ENCODE measurements at places on chromosomes 12 and 14.

DNA sequence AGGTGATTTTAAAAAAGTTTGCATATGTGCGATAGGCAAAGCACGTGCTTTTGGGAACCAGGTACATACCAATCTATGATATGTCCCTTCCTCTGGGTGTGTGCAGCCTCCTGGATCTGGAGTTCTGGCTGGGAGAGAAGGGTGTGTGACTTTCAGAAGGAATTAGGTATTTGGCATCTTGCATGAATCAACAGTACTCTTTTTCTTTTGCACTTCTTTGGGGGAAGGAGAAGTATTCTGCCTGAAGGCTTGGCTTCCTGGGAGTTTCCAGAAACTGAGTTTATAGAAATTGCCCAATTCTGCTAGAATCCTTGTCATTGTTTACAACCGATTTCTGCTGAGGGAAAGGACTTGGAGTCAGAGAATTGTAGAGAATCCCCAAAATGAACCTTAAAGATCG is 2.9 kb upstream of the CLMN start:
- DNase-seq, result no peak

DNA sequence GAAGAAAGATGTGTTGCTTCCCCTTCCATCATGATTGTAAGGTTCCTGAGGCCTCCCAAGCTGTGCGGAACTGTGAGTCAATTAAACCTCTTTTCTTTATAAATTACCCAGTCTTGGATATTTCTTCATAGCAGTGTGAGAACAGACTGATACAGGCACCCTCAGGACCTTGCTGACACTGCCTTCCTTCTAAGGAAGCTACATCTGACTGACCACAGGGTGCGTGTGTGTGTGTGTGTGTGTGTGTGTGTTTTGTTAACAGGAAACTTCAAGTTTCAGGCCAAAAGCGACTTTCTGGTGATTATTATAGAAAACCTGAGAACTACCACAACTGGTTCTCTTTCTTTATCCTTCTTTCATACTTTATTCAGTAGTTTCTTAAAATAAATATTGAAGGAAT is 149.0 kb downstream of the CAPZA3 start:
- no peak for DNase-seq

DNA sequence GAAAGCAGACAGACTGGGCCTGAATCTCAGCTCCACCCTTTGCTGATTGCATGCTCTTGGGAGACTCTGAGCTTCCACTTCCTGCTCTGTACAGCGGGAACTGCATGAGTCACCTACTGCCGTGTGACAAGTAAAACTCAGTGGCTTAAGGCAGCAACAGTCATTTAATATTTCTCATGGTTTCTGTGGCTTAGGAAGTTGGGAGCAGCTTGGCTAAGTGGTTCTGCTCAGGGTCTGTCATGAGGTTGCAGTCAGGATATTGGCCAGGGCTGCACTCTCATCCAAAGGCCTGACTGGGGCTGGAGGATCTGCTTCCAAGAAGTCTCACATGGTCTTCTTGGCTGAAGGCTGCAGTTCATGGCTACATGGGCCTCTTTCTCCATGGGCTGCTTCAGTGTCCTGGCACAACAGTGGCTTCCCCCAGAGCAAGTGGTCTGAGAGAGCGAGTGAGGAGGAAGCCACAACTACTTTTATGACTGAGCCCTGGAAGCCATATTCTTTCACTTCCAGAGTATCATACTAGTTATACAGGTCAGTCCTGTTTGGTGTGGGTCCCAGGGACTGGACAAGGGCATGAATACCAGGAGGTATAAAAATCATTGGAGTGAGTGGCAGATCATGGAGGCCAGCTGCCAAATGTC is 49.7 kb downstream of the FAM222A start:
- no peak for DNase-seq

DNA sequence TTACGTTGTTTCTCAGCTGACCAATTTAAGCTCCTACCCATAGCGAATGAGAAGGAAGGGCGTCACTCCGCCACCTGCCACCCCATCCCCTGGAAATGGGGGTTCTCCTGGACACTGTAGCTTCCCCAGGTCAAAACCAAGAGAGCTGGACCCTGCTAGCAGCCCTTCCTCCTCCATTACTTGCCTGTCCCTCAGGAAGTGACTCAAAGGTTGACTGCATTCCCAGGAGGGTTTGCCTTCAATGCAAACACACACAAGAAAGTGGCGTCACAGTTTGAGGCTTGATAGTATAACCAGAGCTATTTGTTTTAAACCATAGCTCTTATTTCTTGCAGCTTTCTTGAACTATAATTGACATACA is 79.1 kb downstream of the KCNK13 start:
- no peak for DNase-seq

GRCh38 chr14:52835122-52835903 is 43.9 kb upstream of the GNPNAT1 start:
- DNase-seq, result peak; percentile 55

- no peak for DNase-seq
These were observed 51.0 kb downstream of the VWF start for GRCh38 chr12:6073426-6073825.

- DNase-seq, result no peak
These were observed 74.2 kb downstream of the RCOR1 start for GRCh38 chr14:102666635-102667034.

DNA sequence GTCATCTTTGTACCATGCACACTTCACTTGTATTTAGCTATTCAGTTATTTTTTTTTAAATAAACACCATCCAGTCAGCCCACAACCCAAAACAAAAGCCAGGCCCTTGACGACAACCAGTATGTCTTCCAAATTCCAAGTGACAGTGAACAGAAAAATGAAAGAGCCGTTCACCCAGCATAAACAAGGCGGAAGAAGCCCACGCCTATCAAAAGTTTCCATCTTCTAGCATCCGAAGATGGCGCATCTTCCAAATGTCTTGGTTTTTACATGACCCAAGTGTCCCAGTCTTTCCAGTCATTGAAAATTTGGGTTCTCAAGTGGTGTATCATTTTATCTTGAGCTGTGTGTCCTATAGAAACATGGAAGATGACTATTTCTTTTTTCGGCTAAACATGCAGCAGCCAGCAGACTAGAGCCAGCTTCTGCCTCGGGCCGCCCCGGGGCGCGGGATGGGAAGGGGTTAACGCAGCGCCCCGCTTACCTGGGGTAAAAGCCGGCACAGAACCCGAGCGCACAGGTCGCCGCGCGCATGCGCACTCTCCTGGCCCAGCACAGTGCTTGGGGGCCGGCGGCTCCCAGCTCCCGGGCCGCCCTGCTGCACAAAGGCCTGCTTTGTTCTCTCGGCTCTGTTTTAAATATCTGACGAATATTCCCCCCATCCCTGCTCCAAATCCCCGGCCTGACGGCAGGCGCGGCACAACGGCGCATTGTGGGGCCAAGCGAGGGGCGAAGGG is 164.8 kb downstream of the ZFP36L1 start:
- no peak for DNase-seq

- DNase-seq, result no peak
These were observed 91.9 kb downstream of the TMEM30B start for GRCh38 chr14:61188978-61189808.

- DNase-seq, result no peak
These were observed 807 bp upstream of the ZCCHC8 start for GRCh38 chr12:122501489-122501989.
